Stimulated activated CD4-positive, alpha-beta T cell treated with anti-CD3 and anti-CD28 coated beads, Interleukin-1b, Interleukin-23, amount 100 ng/mL, for 1 hour (primary cell): ENCODE measurements at places on chromosomes 3 and 15.

GRCh38 chr3:62370858-62371719, 2.3 kb downstream of the FEZF2 start:
- DNase-seq = no peak

DNA sequence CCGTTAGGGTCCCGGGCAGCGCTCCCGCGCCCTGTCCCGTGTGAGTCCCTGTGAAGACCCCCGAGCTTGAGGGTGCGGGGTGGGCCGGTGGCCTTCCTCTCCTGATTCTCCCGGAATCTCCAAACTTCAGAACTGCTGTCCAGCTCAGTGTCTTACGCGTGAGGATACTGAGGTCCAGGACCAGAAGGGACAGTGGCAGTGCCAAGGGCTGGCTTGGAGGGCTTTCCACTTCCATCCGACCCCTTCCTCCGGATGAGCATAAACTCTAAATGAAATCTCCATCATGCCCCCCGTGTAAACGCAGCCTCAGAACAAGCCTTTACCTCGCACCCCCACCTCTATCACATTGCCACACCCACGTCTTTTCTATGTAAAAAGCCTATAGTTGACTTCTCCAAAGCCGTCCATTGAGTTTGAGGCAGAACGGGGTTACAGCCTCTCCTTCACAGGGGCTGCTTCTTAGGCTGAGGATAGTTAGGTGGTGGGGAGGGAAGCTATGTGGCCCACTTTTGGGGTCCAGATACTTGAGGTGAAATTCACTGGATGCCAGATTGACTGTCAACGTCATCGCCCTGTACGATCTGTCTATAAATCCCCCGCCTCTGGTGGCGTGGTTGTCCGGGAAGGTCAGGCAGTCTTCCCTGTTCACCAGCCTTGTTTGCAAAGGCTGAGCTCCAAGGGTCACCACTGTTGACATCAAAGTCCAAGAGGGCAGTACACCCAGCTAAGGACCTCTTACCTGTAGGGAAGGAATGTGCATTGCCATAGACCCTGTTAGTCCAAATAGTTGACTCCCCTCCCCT, 1.1 kb downstream of the EDEM1 start:
- DNase-seq = no peak

- no peak for DNase-seq
Measured at GRCh38 chr3:11624161-11624560, 19.6 kb downstream of the VGLL4 start.

- DNase-seq = no peak
Measured at GRCh38 chr3:15562560-15562959, 38.8 kb downstream of the HACL1 start.
